Hematopoietic multipotent progenitor cell treated with erythropoietin and hydrocortisone succinate and interleukin-3 and kit ligand, for 17 days (in vitro differentiated cells): ENCODE measurements at places on chromosomes 3 and 15.

DNA sequence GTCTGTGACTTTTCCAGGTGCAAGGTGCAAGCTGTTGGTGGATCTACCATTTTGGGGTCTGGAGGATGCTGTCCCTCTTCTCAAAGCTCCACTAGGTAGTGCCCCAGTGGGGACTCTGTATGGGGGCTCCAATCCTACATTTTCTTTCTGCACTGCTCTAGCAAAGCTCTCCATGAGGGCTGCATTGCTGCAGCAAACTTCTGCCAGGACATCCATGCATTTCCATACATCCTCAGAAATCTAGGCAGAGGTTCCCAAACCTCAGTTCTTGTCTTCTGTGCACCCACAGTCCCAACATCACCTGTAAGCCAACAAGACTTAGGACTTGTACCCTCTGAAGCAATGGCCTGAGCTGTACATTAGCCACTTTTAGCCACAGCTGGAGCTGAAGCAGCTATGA, 694.5 kb upstream of the BCHE start:
- no peak for DNase-seq

DNA sequence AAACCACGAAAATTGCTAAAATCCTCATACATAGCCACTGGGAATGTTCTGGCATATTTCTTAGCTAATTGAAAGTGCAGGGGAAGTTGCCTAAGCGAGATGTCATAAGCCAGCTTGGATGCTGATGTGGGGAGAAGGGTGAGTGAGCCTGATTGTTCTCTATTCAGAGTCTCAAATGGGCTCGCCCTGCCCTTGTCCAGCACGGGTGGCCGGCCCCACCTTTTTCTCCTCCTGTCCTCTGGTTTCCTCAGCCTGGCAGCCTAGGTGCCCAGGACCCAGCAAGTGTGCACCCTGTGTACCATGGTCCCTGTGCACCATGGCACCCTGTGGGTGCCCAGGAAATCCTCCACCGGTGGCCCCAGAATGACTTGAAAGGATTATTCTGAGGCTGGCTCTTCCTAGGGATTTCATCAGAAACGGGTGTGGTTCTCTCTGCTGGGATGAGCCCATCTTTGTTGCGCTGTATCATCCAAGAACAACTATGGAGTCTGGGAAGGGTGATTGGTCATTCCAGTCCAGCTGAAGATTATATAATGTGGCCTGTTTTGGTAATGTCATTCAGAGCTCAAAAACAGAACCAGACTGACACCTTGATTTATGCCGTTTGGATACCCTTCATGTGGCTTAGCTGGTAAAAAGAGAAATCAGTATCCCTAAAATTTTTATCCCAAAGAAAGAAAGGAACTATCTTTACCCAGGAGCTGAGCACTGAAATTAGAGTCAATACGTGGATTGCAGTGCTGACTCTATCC, 150.8 kb upstream of the BHLHE40 start:
- no peak for DNase-seq

DNA sequence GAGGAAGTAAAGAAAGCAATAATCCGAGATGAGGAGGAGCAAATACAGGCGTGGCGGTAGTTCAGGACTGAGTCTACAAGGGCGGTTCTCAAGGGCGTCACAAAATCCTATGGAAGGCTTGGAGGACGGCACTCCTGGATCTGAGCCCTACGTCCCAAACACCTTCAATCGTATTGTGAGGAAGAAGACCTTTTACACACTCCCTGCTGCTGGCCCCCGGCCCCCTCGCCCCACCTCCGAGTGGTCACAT, 747 bp downstream of the PLD1 start:
- DNase-seq = no peak

DNA sequence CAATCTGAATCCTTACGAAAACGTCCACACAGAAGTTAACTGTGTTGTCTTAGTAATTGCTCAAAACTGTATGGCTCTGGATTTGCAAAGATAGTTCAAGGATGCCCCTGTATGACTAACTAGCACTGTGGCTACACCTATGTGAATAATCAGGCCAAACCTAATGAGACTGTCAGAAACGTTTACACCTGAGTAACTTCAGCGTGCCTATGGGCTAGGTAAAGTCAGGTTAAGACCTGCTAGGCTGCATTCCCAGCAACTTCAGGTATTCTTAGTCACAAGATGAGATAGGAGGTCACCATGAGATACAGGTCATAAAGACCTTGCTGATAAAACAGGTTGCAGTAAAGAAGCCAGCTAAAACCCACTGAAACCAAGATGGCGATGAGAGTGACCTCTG, 87.8 kb upstream of the PLXND1 start:
- no peak for DNase-seq

DNA sequence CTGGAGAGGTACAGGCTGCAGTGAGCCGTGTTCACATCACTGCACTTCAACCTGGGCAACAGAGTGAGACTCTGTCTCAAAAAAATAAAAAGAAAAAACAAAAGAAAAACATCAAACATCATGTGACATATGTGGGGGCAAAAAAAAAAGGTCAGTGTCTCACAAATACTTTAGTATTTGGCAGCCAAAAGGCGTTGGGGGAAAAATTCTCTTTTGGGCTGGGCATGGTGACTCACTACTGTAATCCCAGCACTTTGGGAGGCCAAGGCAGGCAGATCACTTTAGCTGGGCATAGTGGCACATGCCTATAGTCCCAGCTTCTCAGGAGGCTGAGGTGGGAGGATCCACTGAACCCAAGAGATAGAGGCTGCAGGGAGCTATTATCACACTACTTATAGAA, 47.6 kb downstream of the TMCC1 start:
- no peak for DNase-seq

DNA sequence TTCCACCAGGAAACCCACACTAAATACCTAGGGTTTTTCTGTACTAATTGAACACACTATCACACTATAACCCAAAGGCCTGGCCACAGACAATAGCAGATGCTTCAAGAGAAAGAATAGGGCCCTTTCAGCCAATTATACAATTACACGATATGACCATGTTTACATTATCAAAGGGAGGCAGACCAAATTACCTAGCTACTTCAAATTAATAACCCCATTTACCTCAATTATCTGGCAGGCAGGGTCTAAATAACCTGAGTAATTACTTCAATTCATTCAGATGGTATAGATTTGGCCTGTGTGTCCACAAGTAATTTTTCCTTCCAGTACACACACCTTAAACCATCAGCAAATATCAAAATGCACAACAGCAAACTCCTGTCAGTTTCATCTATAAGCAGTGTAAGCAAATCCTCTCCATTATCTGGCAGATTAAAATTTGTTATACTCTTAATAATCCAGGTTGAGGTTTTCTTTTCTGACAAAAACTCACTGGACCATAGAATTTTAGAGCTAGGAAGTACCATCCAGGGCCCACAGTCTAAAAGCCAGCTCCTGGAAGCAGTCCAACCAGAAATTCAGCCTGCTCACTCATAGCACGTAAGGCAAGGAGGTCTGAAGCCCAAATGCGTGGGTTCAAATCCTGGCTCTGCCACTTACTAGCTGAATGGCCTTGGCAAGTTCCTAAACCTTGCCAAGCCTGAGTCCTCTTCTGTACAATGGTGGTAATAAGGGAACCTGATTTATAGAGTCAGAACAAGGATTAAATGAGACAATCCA, 51.8 kb downstream of the RFTN1 start:
- no peak for DNase-seq

- no peak for DNase-seq
Observed at GRCh38 chr3:115804713-115805119, 181.4 kb downstream of the GAP43 start.

GRCh38 chr15:56052395-56053045, 59.1 kb upstream of the NEDD4 start:
- peak; percentile 7 for DNase-seq

DNA sequence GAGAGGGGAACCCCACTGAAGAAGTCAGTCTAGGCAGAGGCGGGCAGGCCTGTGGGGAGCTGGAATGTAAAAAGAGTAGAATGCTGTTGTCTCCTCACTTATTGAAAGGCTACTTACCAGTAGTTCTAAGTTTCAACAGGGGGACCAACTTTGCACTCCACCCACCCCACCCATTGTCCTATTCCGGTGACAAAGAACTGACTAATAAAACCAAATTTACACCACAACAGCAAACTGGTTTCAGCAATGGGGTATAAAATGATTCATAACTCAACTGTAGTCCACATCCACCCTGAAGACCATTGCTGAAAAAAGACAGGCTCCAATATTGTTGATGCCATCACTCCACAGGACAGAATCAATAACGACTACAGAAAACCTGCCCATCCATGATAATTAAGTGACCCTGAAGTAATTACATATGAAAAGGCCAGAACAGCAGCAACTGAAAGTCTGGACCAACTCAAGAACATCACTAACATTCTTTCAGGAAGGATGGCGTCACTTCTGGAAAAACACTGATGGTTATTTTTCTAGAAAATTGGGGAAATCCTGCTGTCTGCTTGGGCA, 80.2 kb downstream of the ABI3BP start:
- no peak for DNase-seq

- DNase-seq = no peak
Observed at GRCh38 chr15:77839970-77840905, 207.5 kb upstream of the LINGO1 start.

- no peak for DNase-seq
Observed at GRCh38 chr3:69435274-69436265, 49.7 kb upstream of the FRMD4B start.

DNA sequence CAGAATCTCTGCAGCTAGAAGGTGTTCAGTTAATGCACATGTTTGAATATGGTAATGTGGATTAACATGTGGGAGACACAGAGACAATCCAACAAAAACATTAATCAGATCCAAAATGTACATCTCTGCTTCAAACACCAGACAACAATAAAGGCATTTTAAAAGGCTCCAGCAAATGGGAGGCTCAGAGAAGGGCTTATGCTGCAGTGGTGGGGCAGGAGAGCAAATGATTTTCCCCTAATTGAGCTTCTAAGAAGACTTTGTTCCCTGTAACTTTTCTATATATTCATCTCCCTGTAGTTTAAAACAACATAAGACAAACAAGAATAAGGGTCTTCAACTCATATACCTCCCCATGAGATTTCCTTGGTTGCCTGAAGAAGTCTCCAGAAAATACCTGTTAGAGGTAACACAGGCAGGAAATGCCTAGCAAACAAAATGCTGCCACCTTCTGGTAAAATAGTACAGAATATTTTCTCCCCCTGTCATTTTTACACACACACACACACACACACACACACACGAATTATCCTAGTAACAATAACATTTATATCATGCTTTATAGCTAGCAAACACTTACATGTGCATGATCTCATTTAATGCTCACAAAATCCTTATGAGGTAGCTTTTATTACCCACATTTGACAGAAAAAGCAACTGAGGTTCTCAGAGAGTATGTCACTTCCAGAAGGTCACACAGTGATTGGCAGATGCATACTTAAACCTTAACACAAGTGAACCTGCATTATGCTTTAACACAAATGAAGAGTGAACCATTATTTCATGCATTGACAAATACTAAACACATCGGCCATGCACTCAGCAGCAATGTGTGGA, 123.4 kb upstream of the MB21D2 start:
- DNase-seq = no peak

GRCh38 chr3:16337856-16338540, 73.0 kb downstream of the OXNAD1 start:
- DNase-seq = peak; percentile 74

DNA sequence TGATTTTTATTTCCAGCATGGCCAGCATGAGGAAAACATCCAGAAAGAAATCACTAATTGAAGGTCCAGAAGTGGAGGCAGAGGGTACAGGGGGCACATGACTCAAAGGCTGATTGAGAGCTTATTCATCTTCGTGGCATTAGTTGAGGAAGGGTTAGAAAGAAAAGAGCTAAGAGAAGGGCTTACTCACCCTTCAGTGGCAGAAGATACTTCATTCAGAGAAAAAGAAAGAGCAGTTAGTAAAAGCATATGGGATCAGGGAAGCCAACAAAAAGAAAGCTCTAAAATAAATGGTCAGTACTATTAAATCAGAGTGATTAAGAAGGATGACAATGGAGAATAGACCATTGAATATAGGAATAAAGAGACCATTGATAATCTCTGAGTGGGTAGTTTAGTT, 25.2 kb downstream of the GAP43 start:
- DNase-seq = no peak

GRCh38 chr3:31934018-31934417, 47.0 kb downstream of the OSBPL10 start:
- no peak for DNase-seq

DNA sequence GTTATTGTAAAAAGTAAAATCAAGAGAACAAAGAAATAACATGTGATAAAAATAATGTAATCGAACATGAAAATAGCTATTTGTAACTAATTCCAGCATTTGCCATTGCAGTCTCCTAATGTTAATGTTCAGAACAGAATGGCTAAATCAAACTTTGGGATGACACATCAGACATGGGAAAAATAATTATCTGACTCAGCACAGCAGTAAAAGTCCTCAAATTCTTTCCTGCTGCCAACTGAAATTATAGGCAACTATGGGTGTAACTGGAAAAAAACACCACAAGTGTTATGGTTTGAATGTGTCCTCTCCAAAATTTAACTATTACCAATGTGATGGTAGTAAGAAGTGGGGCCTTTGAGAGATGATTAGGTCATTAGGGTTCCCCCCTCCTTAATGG, 446.7 kb downstream of the C3orf38 start:
- no peak for DNase-seq

DNA sequence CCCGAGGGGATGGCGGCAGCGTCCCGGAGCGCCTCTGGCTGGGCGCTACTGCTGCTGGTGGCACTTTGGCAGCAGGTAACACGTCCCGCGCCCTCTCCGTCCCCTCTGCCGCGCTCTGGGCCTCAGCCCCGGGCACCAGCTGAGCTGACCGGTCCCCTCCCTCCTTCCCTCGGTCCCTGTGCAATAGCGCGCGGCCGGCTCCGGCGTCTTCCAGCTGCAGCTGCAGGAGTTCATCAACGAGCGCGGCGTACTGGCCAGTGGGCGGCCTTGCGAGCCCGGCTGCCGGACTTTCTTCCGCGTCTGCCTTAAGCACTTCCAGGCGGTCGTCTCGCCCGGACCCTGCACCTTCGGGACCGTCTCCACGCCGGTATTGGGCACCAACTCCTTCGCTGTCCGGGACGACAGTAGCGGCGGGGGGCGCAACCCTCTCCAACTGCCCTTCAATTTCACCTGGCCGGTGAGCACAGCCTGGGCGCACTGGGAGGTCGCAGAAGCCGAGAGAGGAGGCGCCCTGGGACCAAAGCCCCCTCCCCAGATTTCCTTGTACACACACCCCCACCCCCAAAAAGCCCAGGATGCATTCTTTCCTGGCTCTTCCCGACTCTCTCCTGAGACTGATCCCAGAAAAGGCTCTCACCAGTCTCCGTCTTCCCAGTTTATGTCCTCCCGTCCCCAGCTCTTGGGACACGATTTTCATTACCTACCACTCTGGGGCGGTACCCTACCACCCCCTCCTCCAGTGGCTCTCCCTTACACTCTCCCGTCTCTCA, 705 bp downstream of the DLL4 start:
- no peak for DNase-seq
